Kidney epithelial cell (primary cell): ENCODE measurements at places on chromosomes 1 and 21. TPM values are rescaled to one million over a fixed set of nuclear protein-coding genes. Genes with fewer than 3 reads are reported as not detected.

DNA sequence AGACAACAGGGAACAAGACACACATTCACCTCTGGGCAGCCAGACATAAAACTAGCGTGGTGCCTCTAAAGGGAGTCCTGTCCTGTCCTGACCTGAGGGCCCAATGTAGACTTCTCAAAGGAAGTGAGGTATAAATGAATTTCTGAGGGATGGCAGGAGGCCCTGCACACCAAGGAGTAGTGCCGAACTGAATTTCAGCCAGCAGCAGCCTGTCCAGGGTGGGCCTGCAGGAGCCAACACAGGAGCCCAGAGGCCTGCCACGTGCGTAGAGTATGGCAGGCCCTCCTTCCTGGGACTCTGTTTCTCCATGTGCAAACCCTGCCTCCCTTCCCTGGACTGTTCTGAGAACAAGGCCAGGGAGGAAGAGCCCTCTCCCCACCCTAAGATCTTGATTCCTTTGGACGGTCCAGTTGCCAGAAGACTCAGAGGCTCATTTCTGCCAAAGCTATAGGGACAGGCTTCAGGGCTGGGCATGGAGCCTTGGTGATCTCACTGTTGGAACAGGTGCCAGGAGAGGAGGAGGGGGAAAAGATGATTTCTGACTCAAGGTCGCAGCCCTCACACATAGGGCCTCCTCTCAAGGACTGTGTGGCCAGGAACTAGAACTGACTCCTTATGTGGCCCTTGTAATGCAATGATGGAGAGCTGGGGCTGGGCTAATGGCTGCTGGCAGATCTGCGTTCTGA, 1.8 kb upstream of the FABP3 start:
- DNase-seq, result no peak

DNA sequence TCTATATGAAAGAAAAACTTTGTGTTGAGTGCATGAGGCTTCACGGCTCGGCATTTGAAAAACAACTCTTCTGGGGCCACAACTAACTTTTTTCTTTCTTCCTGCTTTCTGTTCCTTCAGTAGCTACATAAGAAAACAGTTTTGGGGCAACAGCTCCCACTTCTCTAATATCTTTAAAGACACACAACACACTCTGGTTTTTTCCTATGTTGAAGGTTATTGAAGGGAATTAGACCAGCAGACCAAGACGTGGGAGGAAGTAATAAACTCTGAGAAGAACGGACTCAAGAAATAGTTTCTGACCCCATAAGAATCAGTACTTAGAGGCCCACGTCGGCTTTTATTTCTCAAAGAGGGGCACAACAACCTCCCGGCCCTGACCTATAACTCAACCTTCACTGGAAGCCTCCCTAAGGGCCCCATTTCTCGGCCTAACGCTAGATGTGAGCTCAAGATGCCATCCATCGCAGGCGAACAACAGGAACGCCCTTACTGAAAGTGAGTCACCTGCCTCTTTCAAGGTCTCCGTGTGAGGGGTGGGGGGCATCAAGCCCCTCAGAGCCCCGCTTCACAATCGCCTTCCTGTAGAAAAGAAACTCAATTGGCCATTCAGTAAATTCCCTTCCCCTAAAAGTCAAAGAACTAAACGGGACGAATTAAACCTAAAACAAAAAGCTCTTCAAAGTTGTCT, 844 bp downstream of the ZMYM6 start:
- DNase-seq, result no peak

DNA sequence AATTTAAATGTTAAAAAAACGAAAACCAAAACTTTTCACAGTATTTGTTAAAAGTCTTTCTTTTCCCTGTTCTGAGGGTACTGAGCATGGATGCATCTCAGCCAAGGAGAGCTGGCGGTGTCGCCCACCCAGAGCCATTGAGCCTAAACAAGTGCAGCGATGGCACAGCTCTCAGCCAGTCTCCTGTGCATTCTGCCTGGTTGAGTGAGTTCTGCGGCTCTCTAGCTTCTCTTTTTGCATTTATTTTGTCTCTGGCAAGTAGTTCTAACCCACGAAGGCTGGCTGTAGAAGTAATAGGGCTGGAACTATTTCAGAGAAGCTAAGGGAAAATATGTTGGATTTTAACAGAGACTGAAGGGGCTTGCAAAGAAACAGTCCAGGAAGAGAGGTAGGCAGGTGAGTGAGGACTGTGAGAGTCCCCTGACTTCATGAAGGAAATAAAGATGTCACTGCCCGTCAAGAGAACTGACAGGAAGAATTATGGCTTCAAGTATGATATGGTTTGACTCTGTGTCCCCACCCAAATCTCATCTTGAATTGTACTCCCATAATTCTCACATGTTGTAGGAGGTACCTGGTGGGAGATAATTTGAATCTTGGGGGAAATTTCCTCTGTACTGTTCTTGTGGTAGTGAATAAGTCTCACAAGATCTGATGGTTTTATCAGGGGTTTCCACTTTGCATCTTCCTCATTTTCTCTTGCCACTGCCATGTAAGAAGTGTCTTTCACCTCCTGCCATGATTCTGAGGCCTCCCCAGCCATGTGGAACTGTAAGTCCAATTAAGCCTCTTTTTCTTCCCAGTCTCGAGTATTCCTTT, 35.7 kb upstream of the LIN9 start:
- DNase-seq, result no peak

The SEMA6C gene
- total RNA-seq, result 6.9 and 9.9 TPM in 2 replicates

The IFFO2 gene
- 25.3 and 26.6 TPM in 2 replicates for total RNA-seq

The PGLYRP4 gene
- 0.07 and 0.71 TPM in 2 replicates for total RNA-seq

The STIL gene
- total RNA-seq, result 4.9 and 5.5 TPM in 2 replicates
